Epithelial cell of proximal tubule (primary cell): ENCODE measurements at places on chromosomes 1 and 21. TPM values are rescaled to one million over a fixed set of nuclear protein-coding genes. Genes with fewer than 3 reads are reported as not detected.
A peak's percentile ranks its signal among the peaks of the same experiment; 100 is the strongest.

DNA sequence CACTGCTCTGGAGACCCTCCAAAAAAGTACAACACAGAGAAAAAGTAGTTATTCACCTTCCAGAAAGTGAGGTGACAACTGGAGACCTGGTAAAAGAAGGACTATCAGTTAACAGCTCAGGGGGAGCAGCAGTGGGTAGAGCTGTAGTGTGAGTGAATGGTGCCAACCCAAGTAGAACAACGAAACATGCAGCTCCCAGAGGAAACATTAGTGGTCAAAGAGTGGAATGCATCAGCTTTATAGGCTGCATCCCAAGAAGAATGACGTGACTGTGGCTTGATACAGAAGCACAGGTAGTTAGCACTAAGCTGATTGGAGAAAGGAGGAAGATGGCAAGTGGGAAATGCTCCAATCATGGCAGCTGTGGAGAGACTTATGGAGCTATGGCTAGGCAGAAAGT lies 275.7 kb upstream of the CAMK1G start:
- no peak for DNase-seq

DNA sequence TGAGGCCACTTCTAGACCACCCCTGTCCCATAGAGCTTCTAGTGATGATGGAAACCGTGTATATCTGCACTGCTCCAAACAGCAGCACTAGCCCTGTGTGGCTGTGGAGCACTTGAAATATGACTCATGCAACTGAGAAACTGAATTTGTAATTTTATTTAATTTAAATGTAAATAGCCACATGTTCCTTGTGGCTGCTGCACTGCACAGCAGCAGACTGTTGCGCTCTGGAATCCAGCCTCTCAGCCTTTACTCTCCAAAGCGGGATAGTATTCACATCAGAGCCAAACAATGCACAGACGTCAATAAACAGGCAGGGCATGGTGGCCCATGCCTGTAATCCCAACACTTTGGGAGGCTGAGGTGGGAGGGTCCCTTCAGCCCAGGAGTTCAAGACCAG lies 12.0 kb downstream of the CAPN2 start:
- no peak for DNase-seq

DNA sequence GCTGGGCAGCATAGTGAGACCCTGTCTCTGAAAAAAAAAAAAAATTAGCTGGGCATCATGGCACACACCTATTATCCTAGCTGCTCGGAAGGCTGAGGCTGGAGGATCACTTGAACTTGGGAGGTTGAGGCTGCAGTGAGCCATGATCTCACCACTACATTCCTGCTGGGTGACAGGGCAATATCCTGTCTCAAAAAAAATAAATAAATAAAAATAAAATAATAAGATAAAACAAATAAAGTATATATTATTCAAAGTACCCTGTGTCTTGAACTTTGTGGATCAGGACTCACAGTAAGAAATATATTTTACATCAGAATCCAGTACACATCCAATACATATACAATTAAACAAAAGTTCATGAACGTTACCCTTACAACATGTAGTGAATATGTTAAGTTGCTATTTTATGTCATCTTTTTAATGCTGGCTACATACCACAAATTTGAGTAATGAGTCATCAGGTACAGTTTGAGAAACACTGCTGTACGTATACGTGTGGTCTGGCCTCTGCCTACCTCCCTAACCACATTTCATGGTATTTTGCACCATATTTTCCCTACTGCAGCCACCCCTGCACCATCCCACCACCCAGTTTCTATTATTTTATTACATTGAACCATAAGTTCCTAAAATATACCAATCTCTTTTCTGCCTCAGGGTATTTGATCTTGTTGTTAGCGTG lies 4.4 kb downstream of the NME7 start:
- no peak for DNase-seq

GRCh38 chr1:93705892-93706500 lies 24.4 kb upstream of the BCAR3 start:
- DNase-seq, result no peak

- no peak for DNase-seq
Observed at GRCh38 chr1:100440075-100440809, 87.9 kb downstream of the CDC14A start.

GRCh38 chr21:37797403-37797802 lies 118.9 kb downstream of the KCNJ6 start:
- no peak for DNase-seq

GRCh38 chr1:203860396-203861025 lies 888 bp upstream of the SNRPE start:
- peak; percentile 55 for DNase-seq

- peak; percentile 56 for DNase-seq
Observed at GRCh38 chr1:67149179-67149770, 14.5 kb upstream of the C1orf141 start.

DNA sequence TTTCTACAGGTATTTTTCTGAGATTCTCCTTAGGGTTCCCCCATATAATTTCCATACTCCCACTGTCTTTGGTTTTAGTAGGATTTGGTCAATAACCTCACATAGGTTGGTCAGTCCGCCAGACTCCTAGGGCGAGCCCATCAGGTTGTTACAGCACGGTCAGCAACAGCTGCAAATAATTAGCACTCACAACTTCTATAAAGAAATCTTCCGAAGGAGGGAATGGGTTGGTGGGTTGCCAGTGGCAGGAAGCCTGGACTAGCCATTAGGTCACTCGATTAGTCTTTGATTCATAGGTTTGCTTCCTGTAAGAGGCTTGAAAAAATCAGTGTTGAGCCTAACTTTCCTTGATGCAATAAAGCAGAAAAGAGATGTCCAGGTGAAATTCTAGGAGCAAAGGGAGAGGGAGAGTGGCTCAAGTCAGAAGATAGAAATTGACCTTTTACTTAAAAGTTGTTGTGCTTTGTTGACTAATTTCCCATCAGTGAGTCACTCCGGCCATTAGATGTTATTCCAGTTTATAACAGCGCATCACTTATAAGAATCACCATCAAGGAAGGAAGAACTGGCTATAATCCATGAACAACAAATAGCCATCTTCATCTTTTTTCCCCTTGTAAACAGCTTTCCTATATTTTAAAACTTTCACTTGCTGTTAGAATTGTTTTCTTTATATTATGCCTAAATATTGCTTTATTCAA lies 88.3 kb downstream of the TPR start:
- DNase-seq, result no peak

Gene IFNLR1
- 3.6 and 4.2 TPM in 2 replicates for total RNA-seq

Gene CA6
- total RNA-seq, result not detected in 2 replicates

Gene LRRC38
- total RNA-seq, result 0.36 TPM in 1 of 2 replicates, not detected in the other

Gene NBPF12
- total RNA-seq, result 3.2 and 4.2 TPM in 2 replicates
